ENCODE measurements at places on chromosomes 5 and 9.

- DNase-seq: no peak
These were observed 376.6 kb downstream of the EFNA5 start for GRCh38 chr5:107294211-107294550.

DNA sequence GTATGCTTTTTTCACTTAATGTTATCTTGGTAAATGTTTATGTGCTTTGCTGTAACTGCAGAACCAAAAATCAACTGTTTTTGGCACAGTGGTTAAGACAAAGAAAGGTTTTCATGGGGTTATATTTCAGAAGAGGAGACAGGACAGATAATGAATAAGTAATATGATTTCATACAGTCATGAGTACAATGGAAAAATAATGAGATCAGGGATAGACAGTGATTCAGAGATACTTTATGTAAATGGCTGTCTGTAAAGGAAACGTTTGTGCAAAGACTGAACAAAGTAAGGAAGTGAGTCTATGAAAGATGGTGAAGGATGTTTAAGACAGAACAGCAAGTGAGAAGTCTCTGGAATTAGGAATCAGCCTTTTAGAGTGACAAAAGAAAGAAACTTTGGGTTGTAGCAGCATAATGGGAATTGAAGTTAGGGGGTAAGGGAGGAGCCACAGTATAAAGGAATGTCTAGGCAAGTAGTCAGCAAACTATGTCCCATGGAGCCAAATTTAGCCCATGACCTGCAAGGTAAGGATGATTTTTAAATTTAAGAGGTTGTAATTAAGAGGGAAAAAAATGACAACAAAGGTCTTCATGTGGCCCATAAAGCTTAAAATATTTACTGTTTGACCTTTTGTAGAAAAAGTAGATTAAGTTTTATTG lies 55.0 kb downstream of the TNPO1 start:
- DNase-seq: no peak

DNA sequence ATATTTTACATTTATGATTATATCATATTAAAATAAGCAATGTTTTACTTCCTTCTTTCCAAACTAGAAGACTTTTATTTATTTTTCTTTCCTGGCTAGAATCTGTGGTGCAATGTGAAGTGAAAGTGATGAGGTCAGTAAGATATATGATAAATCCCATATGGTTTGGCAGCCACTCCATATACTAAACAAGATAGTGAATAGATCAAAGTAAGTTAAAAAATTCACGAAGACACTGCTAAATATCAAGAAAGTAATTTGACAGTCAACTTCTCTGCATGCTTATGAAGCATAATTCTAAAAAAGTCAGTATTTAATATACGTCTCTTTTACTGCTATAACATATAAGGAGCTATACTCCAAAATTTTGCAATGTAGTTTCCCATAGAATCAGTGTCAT lies 972.8 kb downstream of the DTWD2 start:
- DNase-seq: no peak

DNA sequence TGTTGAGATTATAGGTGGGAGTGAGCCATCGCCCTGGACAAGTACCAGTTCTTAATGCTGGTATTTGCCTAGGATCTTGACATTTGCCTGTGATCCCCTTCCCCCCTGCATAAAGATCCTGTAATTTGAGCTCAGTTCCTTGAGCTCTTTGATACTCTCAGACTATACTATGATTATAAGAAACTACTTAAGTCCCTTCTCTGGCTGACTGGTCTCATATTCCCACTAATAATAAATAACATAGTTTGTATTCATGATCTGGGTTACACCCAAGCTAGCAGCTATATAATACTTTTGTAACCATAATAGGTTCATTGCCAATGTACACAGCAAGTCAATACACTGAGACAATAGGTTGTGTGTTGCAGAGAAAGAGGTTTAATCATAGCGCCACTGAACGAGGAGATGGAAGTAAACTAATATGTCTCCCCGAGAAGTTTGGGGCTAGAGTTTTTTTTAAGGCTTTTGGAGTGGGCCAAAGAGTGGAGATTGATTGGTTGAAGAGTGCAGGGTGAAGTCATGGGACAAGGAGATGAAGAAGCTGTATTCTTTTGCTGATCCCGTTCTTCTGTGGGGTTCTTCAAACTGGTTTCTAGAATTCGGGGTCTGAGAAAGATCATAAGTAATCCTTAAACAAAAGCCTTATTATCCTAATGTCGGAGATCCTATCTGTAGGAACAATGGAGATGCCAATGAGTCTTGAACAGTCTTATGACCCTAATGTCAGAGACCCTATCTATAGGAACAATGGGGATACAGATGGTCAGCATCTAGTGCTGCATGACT lies 20.7 kb upstream of the SHOC1 start:
- no peak for DNase-seq

DNA sequence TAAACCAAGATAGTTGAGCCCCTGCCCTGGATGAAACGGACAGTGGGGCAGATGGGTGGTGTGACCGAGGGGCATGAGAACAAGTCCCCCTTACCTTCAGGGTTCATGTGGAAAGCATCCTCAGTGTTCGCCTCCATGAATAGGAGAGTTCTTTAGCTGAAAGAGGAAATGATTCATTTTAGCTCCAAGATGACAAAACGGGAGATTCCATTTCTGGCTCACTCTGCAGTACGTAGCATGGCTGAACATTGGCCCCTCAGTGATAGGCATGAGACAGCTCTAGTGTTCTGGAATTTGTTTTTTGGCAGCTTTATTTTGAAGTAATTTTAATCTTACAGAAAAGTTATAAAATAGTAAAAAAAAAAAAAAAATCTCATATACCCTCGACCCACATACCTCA lies 70.2 kb upstream of the AGXT2 start:
- DNase-seq: no peak

- DNase-seq: no peak
These were observed 158.7 kb downstream of the EBF1 start for GRCh38 chr5:158940977-158941376.

DNA sequence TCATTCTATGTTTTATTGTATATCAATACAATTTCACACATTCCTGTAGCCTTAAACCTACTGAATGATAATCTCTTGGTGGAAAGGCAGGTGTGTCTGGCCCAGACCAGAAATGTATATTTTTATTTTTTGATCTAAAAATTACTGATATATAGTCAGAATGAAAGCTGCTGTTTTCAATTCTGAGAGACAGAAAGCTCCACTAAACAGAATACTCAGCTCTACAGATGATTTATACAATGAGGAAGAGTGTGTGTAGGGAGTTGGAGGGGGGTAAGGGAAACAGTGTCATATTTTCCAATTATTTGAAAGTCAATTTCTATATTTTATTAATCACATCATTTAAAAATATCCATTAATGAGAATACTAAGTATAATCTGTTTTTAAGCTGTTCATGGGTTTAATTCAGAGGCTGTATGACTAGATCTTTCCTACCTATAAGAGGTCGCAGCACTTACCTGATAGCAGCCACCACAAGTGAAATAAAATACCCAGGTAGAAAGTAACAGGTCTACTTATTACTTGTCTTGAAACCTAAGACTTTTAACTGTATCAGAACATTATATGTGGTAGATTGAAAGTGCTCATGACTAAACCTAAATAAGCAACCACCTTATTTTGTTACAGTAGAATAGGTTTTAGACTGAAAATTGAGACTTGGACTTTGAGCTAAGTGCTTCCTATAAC lies 183.4 kb downstream of the TMC1 start:
- DNase-seq: no peak

DNA sequence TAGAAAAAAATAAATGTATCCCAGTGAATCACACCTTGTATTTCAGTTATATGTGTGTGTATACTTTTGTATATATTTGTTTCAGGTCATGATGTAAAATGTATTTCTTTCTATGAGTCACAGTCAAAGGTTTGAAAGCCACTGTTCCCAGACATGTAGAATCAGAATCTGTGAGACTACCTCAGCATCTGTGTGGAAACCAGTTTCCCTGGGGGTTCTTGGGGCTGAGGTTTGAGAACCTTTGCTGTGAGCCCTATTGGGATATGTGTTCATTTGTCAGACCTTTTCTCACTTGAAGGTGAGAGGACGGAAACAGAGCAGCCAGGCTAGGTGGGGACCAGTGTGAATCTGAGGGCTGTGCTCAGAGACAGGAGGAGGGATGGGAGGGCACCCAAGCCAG lies 78.7 kb upstream of the SAP30L start:
- no peak for DNase-seq

GRCh38 chr9:4084435-4084818 lies 215.4 kb downstream of the GLIS3 start:
- DNase-seq: peak; percentile 51

DNA sequence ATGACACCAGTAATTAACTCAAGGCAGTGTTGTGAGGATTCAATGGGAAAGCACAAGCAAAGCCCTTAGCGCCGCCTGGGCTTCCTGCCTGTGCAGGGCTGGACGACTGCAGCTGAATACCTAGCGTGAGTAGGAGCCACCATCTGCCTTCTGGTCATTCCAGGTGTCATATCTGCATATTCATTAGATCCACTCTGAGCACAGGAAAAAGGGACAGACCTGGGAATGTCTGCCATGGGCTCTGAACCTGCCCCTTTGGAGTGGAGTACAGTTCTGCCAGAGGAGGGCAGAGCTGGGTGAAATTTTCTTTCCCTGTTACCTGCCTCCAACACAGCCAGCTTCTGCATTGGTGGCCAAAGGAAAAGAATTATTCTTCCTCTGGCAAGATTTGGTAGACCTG lies 298.8 kb downstream of the NSG2 start:
- DNase-seq: no peak

- no peak for DNase-seq
These were observed 253.4 kb downstream of the ARRDC3 start for GRCh38 chr5:91129748-91130147.

- no peak for DNase-seq
These were observed 294.9 kb downstream of the MED10 start for GRCh38 chr5:6083311-6083978.
